ENCODE measurements at places on chromosomes 12 and 14. TPM values are rescaled to one million over a fixed set of nuclear protein-coding genes. Genes with fewer than 3 reads are reported as not detected.

CHST11 gene
- total RNA-seq = 48.2 TPM

LTB4R2 gene
- total RNA-seq = not detected

TROAP gene
- total RNA-seq = not detected

- no peak for DNase-seq
- H3K4me3 ChIP-seq = no peak overlapping the region
- no peaks in the 10 kb centered on the region for H3K4me1 ChIP-seq
- H3K36me3 ChIP-seq = no peaks in the 10 kb centered on the region
Observed at GRCh38 chr12:51405801-51406207, 14.6 kb upstream of the GALNT6 start.

DNA sequence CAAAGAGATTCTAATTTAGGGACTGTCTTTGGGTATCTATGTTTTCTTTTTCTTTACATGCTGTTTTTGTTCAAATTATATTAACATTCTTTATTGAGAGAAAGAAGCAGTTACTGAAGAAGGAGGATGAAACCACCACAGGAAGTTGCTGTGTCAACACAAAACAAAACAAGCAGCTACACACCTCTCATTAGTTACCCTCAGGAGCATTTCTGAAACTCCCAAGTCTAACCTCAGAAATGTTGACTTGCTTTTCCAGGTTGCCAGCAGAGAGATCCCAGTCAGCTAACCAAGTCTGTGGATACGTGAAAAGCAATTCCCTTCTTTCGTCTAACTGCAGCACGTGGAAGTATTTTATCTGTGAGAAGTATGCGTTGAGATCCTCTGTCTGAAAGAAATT lies 33.5 kb downstream of the CLEC1A start:
- H3K4me1 ChIP-seq = no peaks in the 10 kb centered on the region
- no peaks in the 10 kb centered on the region for H3K36me3 ChIP-seq
- no peak overlapping the region for H3K27ac ChIP-seq
- no peaks in the 10 kb centered on the region for H3K27me3 ChIP-seq
- H3K4me3 ChIP-seq = no peak overlapping the region

TRIP11 gene
- 17.1 TPM for total RNA-seq

HOXC4 gene
- total RNA-seq = 0.83 TPM

GRCh38 chr14:74616507-74616906 lies 4.5 kb upstream of the LTBP2 start:
- H3K36me3 ChIP-seq = no peaks in the 10 kb centered on the region
- H3K27me3 ChIP-seq = no peaks in the 10 kb centered on the region
- no peak overlapping the region for H3K4me3 ChIP-seq

DNA sequence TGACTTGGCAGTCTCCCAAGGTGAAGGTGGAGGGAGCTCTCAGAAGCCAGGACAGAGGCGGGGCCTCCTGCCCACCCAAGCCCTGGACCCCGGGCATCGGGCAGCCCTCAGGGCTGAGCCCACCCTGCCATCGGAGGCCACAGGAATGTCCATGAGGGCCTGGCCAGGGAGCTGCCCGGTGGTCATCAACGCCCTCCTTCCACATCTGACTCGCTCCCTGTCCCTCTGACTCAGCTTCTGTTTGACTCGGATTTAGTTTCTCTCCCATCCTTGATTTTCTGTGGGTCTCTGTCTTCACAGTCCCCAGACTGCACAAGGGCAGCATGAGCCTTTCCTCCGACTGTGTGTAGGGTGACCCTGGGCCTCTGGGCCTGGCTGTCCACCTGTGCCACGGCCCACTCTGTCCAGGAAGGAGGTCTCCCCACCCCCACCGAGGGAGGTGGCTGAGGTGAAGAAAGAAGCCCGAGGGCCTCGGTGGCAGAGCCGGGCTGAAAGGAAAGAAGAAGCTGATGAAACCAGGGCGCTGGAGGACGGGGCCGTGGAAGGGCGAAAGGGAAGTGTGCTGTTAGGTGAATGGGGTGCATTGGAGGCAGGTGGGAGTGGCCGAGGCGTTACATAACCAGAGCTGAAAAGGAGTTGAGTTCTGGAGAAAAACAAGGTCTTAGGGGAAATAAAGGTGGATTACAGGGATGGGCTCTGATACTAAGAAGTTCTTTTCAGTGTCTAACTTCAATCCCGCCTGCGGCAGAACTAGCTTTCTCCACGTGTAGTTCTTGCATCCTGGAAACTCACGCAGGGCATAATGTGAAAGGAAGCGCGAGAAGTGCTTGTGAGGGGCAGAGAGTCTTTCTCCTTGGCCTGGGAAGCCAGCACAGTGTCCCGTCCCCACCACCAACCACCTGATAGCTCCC lies 16.7 kb upstream of the TMEM106C start:
- no peaks in the 10 kb centered on the region for H3K36me3 ChIP-seq
- H3K27ac ChIP-seq = no peak overlapping the region
- no peak for DNase-seq
- H3K4me1 ChIP-seq = no peaks in the 10 kb centered on the region
- no peaks in the 10 kb centered on the region for H3K27me3 ChIP-seq

DNA sequence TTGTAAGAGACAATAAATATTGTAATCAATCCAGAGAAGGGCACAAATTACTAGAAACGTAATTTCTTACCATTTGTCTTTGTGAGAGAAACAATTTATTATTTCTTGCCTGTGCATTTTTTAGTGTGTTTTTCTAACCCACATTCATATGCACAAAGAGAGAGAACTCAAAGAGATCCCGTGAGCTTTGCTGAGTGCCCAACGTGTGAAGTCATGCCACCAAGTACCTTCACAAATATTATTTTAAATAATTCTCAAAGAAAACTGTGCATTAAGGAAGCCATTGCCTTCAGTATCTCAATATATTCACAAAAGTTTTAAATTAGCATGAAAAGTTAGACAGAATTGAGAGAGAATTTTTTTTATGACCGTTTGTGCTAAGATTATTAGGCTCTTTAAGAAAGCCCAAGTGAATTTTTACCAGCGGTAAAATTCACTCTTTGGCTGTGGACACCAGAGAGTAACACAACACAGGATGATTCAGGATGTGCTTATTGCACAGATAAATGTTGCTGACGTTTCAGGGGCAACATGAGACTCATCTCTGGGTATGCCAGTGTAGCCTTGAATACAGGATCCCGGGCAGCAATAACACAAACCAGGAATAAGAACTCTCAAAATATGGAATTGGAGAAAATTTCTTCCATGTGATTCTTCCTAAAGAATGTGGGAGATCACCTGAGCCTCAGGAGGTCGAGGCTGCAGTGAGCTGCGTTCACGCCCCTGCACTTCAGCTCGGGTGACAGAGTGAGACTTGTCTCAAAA lies 2.9 kb downstream of the ARHGDIB start:
- no peak overlapping the region for H3K4me3 ChIP-seq
- H3K27ac ChIP-seq = peak overlapping the region; percentile 82
- DNase-seq = no peak
- no peaks in the 10 kb centered on the region for H3K36me3 ChIP-seq

DNA sequence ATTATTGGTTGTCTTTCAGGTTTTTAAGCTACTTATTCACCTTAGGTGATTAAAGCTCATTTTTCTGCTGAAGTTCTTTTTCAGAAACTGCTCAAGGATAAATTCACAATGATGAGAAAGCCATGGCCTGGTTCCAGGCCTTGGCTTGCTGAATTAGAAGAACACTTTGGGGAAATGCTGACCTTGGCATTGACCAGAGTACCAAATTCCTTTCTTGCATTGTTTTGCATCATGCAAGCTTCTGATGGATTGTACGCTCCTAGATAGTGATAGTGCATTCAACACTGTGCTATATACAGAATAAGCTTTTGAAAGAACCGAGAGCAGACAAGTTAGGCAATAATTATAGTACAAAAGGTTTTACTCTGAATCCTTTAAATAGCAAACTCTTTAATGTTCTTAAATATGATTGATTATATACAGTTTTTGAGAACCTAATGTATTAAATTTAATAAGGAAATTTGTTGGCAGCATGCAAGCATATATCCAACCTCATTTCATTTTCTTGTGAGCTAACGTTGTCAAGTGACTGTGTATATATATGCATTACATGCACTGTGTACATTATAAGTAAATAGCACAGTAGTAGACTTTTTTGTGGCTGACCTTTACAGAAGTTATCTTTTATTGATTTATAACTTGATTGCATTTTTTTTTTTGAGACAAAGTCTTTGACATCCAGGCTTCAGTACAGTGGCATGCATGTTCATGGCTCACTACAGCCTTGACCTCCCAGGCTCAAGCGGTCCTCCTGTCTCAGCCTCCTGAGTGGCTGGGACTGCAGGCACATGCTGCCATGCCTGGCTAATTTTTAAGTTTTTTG lies 99.2 kb downstream of the DIP2B start:
- no peak overlapping the region for H3K4me3 ChIP-seq
- H3K4me1 ChIP-seq = no peaks in the 10 kb centered on the region
- no peaks in the 10 kb centered on the region for H3K27me3 ChIP-seq
- DNase-seq = peak; percentile 31

AQP2 gene
- total RNA-seq = not detected

DNA sequence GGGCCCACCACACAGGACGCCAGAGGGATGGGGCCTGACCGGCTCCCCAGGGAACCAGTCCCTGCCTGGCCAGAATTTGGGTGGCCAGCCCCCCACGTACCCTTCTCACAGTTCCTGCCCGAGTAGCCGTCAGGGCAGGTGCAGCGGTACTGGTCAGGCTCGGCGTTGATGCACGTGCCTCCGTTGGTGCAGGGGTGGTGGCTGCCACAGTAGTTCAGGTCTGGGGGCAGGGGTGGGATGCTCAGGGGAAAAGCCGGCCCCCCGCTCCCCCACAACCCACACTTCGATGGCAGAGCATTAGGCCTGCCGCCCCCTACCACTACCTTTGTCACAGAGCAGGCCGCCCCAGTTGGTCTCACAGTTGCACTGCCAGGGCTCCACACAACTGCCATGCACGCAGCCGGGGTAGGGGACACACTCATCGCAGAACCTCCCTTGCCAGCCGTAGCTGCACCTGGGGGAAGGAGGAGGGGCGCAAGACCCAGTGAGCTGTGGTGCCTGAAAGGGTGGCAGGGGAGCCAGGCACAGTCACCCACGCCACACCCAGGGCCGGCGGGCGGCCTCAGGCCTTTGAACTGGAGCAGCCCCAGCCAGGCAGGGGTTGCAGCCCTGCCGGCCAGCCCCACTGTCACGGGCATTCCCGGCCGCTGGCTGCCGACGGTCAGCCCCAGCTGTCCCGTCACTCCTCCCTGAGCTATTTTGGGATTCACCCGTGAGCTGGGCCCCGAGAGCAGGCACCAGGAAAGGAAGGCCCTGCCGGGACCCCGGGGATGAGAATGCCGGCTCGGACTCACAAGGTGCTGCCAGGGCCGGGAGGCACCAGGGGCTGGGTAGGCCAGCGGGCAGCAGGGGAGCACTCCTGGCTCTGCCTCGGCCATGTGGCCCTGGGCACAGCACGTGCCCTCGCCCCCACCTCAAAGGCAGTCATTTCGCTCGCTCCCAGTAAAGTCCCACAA lies 16.5 kb downstream of the JAG2 start:
- H3K4me1 ChIP-seq = no peaks in the 10 kb centered on the region
- no peaks in the 10 kb centered on the region for H3K27me3 ChIP-seq
- H3K36me3 ChIP-seq = no peaks in the 10 kb centered on the region
- H3K4me3 ChIP-seq = no peak overlapping the region
- peak overlapping the region; percentile 41 for H3K27ac ChIP-seq
- DNase-seq = no peak

- H3K27me3 ChIP-seq = no peaks in the 10 kb centered on the region
- peak; percentile 40 for DNase-seq
- H3K4me1 ChIP-seq = peaks cover 13% of the 10 kb centered on the region
Observed at GRCh38 chr12:110373025-110373424, 30.5 kb downstream of the ANAPC7 start.

GRCh38 chr12:579420-580110 lies 83.7 kb downstream of the NINJ2 start:
- no peaks in the 10 kb centered on the region for H3K36me3 ChIP-seq
- DNase-seq = no peak
- no peaks in the 10 kb centered on the region for H3K4me1 ChIP-seq
- H3K4me3 ChIP-seq = no peak overlapping the region
- H3K27ac ChIP-seq = no peak overlapping the region

DNA sequence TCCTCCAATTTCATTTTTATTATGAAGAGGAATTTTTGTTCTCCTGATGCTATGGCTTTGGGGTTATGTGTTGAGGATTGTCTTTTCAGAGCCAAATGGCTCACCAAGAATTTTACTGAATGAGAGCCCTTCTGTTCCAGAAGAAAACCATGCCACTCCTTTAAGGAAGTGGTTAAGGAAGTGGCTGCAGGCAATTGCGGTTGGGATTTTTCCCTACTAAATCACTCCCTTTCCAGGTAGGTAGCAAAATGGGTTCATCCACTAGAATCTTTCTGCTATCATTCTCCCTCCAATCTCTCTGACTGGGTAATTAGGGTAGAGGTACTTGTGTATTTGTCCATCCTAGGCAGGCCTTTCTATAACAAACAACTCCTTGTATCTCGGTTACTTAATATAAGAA lies 163.1 kb downstream of the TTC8 start:
- H3K4me3 ChIP-seq = no peak overlapping the region
- H3K4me1 ChIP-seq = no peaks in the 10 kb centered on the region
- H3K36me3 ChIP-seq = no peaks in the 10 kb centered on the region
- DNase-seq = no peak

RHEBL1 gene
- total RNA-seq = not detected

GRCh38 chr12:132477017-132477702 lies 12.8 kb upstream of the FBRSL1 start:
- no peak for DNase-seq
- no peaks in the 10 kb centered on the region for H3K36me3 ChIP-seq
- H3K27me3 ChIP-seq = no peaks in the 10 kb centered on the region
- H3K4me1 ChIP-seq = no peaks in the 10 kb centered on the region
- H3K27ac ChIP-seq = no peak overlapping the region

- H3K4me3 ChIP-seq = peak overlapping the region; percentile 34
- H3K27me3 ChIP-seq = no peaks in the 10 kb centered on the region
- peak overlapping the region; percentile 79 for H3K27ac ChIP-seq
- no peak for DNase-seq
Observed at GRCh38 chr14:96205978-96206360, 1.3 kb downstream of the BDKRB2 start.

DNA sequence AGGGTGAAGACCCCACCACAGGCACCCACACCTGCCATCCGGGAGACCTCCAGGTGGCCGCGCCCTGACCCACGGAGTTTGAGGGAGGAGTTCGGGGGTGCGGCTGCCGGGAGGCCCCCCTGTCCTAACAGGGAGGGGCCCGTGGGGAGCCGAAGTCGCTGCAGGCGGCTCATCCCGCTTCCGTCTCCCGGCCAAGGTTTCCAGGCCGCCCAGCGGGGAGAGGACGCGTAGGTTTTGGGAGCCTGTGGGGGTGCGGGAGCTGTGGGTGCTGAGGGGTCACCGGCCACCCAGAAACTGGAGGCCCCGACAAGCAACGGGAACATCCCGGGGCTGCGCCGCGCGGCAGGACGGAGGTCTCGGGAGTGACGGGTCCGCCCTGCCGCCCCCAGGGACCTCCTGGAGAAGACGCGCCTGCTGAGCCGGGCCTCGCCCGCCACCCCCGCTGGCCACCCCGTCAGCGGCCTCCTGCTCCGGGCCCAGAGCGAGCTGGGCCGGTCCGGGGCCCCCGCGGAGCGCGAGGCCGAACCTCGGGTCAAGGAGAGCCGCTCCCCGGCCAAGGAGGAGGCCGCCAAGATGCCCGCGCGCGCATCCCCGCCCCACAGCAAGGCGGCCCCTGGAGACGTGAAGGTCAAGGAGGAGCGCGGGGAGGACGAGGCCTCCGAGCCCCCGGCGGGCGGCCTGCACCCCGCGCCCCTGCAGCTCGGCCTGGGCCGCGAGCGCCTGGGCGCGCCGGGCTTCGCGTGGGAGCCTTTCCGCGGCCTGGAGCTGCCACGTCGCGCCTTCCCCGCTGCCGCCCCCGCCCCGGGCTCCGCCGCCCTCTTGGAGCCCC lies 27.6 kb downstream of the LRCOL1 start:
- peak overlapping the region; percentile 28 for H3K4me3 ChIP-seq
- H3K36me3 ChIP-seq = no peaks in the 10 kb centered on the region
- no peaks in the 10 kb centered on the region for H3K27me3 ChIP-seq
- no peak for DNase-seq
- H3K27ac ChIP-seq = no peak overlapping the region

All from uterus (tissue), 4 donors.